ENCODE measurements at places on chromosomes 11 and 22.
A peak's percentile ranks its signal among the peaks of the same experiment; 100 is the strongest.

DNA sequence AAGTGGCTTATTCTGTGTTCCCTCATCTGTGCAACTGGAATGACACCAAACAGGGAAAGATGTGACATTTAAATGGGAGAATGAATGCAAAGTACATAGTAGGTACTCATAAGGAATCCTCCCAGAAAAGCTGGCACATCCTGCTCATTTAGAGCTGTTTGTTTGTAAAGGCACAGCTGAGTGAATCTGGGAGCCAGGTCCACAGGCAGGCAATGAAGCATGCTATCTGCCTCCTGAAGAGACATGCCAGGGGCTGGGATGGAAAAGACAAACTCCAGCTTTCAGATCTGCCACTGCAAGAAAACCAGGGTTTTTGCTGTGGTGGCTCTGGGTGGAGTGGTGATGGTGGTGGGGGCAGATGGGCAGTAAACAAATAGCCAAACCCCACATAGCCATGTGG, 150.1 kb downstream of the TENM4 start:
- H3K27me3 ChIP-seq: peaks cover 9% of the 10 kb centered on the region
- H3K27ac ChIP-seq: no peak overlapping the region
- H3K4me3 ChIP-seq: no peak overlapping the region
- H3K36me3 ChIP-seq: no peaks in the 10 kb centered on the region
- DNase-seq: no peak

DNA sequence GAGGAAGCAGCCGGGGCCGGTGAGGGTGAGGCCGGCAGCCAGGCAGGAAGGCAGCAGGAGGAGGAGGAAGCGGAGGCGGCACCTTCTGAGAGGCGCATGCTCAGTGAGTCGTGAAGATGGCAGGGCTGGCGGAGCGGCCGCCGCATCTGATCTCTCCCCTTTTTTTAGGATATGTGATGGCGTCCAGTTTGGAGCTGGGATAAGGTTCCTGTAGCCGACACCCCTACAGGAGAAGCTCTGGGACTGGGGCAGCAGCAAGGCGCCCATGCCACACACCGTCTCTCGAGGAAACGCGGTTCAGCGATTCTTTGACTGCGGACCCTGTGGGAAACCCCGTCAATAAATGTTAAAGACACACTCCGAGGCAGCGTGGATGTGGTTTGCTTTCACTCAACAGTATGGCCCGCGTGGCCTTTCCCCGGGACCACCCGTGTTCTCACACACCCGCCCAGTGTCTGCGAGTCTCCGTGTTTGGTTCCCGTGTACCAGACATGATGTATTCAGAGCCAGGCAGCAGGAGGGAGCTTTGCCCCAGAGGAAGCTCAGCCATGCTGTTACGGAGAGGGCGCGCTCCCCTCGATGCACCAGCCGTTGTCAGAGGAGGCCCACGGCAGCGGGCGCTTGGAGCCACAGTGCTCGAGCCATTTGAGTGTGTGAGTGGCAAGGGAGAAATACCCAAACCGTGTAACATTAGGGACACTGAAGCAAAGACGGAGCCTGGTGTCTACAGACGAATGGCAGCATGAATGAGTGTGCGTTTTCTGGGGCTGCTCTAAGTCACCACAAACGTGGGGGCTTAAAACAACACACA, 27.7 kb upstream of the PARVB start:
- no peak overlapping the region for H3K27ac ChIP-seq
- H3K4me3 ChIP-seq: no peak overlapping the region
- H3K4me1 ChIP-seq: no peaks in the 10 kb centered on the region
- H3K36me3 ChIP-seq: peaks cover 63% of the 10 kb centered on the region
- DNase-seq: no peak
- H3K27me3 ChIP-seq: no peaks in the 10 kb centered on the region

DNA sequence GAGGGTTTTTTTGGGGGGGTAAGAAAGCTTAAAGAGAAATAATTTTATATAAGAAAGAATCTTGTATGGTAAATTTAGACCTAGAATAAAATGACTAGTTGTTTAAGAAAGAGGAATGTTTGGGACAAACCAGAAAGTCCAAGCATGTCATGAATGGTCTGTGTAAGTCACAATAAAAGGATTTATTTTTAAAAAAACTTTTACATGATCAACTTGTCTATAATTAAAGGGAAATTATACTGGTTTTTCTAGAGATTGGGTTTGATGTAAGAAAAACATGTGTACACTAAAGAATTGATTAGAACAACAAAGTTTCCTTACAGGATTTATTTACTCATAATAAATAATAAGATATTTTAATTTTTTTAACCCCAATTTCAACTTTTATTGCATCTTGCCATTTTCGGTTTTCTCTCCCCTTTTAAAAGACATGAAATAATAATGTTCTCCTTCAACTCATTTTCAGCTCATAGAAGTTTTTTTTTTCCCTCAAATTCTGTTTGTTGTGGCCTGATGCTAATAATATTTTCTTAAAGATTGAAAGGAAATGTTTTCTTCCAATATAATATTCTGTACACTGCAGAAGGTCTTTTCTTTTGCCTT, 35.4 kb upstream of the INCENP start:
- no peaks in the 10 kb centered on the region for H3K4me1 ChIP-seq
- no peaks in the 10 kb centered on the region for H3K36me3 ChIP-seq
- no peak overlapping the region for H3K4me3 ChIP-seq
- H3K27ac ChIP-seq: no peak overlapping the region
- no peaks in the 10 kb centered on the region for H3K27me3 ChIP-seq

DNA sequence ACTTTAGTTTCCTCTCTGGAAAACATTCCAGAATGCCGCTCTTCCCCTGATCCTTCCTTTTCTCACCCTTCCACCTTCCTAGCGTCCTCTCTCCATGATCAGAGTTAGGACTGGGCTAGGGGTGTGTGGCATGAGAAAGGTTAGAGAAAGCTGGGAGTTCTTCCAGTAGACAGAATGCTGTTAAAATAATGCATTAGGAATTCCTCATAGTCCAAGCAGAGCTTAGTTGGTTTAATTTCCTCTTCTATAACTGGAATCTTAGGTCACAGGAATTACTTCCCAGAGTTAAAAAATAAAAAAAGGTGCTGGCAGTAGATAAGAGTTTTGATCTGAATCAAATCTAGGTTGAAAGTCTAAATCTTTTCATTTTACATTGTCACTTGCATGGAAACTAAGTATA, 37.2 kb upstream of the ADORA2A start:
- DNase-seq: no peak
- no peak overlapping the region for H3K4me3 ChIP-seq
- H3K36me3 ChIP-seq: peaks cover 16% of the 10 kb centered on the region
- no peaks in the 10 kb centered on the region for H3K4me1 ChIP-seq
- H3K27ac ChIP-seq: no peak overlapping the region

DNA sequence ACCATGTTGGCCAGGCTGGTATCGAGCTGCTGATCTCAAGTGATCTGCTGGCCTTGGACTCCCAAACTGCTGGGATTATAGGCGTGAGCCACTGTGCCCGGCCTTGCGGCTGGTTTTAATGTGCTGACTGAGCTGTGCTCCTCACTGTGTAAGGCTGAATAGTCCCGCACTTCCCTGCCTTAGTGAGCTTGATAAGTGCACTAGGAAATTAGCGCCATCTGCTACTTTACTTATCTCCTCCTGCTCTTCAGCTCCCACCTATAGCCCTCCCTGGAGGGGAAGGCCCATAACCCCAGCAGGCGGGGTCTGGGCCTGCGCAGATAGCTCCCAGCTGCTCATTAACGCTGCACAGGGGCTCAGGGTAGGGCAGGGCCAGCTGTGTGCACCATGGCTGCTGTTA, 49.4 kb downstream of the CLMP start:
- H3K4me3 ChIP-seq: peak overlapping the region; percentile 28
- peaks cover 6% of the 10 kb centered on the region for H3K4me1 ChIP-seq
- H3K27ac ChIP-seq: peak overlapping the region; percentile 66
- no peaks in the 10 kb centered on the region for H3K36me3 ChIP-seq
- peak; percentile 29 for DNase-seq

- no peaks in the 10 kb centered on the region for H3K4me1 ChIP-seq
- no peak overlapping the region for H3K4me3 ChIP-seq
- no peaks in the 10 kb centered on the region for H3K27me3 ChIP-seq
- H3K27ac ChIP-seq: no peak overlapping the region
- no peaks in the 10 kb centered on the region for H3K36me3 ChIP-seq
Measured at GRCh38 chr22:17476838-17477237, 86.5 kb upstream of the SLC25A18 start.
